ENCODE measurements at places on chromosomes 4 and X.

DNA sequence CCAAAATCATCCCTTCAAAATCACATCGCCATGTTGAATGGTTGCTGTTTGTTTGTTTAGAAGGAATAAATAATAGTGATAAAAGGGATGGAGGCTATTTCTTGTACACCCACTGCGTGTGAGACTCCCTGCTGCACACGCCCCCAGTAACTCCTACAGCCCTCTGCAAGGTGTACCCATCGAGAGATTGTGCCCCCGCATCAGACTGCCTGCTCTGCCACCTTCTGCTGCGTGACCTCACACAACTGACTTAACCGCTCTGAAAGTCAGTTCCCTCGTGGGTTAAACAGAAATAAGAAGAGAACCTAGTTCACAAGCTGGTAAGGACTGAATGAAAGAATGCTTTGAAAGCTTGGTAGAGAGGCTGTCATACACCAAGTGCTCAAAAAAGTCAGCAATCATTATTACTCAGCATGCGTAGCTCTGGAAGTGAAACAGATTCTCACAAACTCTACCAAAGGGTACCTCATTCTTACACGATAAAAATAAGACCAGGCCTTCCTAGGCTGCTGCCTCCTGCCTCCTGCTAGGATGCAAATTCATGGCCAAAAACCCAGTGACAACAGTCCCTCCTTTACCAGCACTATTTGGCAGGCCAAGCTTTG, 147.1 kb downstream of the CPEB2 start:
- DNase-seq: no peak

DNA sequence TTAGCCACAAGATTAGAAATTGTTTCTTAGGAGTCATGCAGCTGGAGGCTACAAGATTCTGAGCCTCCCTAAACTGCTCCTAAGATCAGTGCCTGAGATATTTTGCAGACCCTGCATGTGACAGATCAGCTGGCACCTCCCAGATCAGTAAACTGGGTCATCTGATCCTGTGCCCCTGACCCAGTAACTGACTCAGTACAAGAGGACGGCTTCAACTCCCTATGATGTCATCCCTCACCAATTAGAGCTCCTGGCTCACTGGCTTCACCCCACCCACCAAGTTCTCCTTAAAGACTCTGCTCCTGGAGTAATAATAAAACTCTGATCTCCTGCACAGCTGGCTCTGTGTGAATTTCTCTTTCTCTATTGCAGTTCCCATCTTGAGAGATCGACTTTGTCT, 45.4 kb upstream of the PNPLA4 start:
- no peak for DNase-seq

GRCh38 chr4:86015412-86016350, 344.2 kb downstream of the MAPK10 start:
- DNase-seq: no peak

- no peak for DNase-seq
These were observed 102.4 kb downstream of the ARHGAP24 start for GRCh38 chr4:85577307-85577706.

DNA sequence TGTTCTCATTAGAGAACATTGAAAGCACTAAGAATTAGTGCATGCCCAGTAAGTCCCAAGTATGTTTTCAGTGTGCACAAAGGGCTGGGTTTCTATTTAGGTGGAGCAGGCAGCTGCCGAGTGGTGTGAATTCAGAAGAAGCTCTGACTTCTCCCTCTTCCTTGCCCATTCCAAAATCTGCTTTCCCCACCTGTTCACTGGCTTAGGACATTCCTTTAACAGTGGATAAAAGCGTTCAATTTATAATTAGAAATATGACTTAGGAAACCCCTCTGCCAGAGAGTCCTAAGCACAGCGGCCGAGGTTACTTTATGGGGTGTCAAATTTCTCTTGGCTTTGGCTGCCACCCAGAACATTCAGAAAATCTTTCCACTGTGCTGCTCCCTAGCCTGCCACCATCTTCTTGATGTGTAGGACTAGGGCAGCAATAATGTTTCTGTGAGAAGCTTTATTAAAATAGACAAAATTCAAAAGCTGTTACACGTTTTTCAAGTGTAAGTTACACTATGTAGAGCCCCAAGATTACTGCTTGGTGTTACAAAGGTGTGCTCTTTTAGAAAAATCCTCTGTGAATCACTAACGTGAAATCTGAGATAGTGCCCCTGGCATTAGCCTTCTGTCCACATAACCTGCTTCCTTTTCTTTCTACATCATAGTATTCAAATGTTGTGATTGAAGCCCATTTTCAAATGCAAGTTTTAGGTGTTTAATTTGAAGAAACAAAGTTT, 191.6 kb upstream of the ANKRD50 start:
- no peak for DNase-seq

- no peak for DNase-seq
These were observed 97.3 kb downstream of the RS1 start for GRCh38 chrX:18574591-18574990.

DNA sequence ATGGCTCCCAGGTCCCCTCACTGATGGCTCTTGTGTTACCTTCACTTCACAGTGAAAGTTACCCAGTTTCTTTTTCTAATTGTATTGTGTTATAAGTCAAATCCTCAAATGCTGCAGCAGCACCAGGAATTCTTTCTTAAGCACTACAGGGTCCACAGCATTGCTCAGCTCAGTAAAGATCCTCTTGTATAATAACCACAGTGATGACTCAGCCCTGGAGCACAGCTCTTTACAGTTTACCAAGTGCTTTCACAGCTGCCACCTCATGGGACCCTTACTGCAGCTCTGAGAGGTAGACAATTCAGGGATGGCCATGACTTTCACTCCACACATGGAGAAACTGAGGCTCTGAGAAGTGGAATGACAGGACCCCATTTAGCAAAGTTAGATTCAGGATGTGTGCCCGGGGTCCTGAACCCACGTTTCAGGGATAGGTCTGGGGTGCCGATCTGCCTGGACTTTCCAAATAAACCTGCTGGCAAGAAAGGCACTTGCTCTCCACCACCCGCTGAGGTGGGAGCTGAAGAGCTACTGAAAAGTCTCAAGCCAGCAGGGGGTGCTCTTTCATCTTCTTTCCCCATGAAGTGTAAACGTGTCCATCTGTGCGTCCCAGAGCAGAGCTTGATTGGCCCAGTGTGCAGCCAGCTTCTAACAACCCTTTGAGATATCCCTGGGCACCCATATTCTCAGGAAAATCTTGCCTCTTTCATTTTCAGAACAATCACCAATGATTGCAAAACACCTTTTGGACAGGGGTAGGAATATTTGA, 35.7 kb upstream of the GABRQ start:
- DNase-seq: peak; percentile 5

All from activated CD4-positive, alpha-beta T cell treated with anti-CD3 and anti-CD28 coated beads, Interleukin-2, amount 10 ng/mL, durations not matched to agents 7 days and 5 days (primary cell).